T-helper 1 cell treated with Interleukin-12 subunit alpha and Interleukin-12 subunit beta and Interleukin-4 antibody, amounts not matched to agents 30 ng/mL and 1 ng/mL, for 36 hours (primary cell): ENCODE measurements at places on chromosomes 3 and 15. TPM values are rescaled to one million over a fixed set of nuclear protein-coding genes. Genes with fewer than 3 reads are reported as not detected.

The SLC6A11 gene
- total RNA-seq = not detected in 2 replicates

The BFSP2 gene
- 0.44 and 0.47 TPM in 2 replicates for total RNA-seq

The QARS1 gene
- 207 and 215 TPM in 2 replicates for total RNA-seq

The LMOD3 gene
- not detected in 2 replicates for total RNA-seq

The CA12 gene
- not detected in 2 replicates for total RNA-seq

The SLC25A20 gene
- total RNA-seq = 34.7 and 38.6 TPM in 2 replicates

The SLC2A2 gene
- not detected in 2 replicates for total RNA-seq

The TBC1D2B gene
- 115 and 118 TPM in 2 replicates for total RNA-seq

The OXNAD1 gene
- total RNA-seq = 76.6 and 78.0 TPM in 2 replicates

The ZPLD1 gene
- not detected in 2 replicates for total RNA-seq

The P2RY12 gene
- total RNA-seq = not detected in 2 replicates

The IQCF5 gene
- total RNA-seq = not detected in 2 replicates

The SH2D7 gene
- total RNA-seq = 0.07 and 0.27 TPM in 2 replicates

The ARHGAP31 gene
- 4.2 and 5.0 TPM in 2 replicates for total RNA-seq

The FAM131A gene
- total RNA-seq = 6.6 and 6.7 TPM in 2 replicates

The XRN1 gene
- 110 and 114 TPM in 2 replicates for total RNA-seq

The SH3GL3 gene
- total RNA-seq = not detected in 2 replicates
